ENCODE measurements at places on chromosomes 6 and 20.

DNA sequence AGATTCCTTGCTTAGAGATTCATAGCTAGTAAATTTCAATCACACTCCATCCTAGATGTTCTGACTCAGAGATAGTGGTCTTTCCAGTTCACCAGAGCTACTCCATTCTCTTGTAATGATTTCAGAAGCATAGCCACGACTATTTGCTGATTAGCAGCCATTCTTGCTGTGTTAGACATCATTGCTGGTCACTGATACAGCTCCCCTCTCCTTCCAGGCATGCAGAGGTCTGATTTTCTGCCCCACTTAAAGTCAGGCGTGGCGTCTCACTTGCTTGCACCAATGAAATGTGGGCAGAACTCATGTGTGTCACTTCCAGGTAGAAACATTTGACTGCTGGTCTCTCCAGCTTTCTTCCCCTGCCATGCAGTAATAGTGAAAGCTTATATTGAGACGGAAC is 168.9 kb upstream of the JARID2 start:
- peak; percentile 43 for DNase-seq

- no peak for DNase-seq
These were observed 73.0 kb downstream of the SLC24A3 start for GRCh38 chr20:19285436-19285835.

DNA sequence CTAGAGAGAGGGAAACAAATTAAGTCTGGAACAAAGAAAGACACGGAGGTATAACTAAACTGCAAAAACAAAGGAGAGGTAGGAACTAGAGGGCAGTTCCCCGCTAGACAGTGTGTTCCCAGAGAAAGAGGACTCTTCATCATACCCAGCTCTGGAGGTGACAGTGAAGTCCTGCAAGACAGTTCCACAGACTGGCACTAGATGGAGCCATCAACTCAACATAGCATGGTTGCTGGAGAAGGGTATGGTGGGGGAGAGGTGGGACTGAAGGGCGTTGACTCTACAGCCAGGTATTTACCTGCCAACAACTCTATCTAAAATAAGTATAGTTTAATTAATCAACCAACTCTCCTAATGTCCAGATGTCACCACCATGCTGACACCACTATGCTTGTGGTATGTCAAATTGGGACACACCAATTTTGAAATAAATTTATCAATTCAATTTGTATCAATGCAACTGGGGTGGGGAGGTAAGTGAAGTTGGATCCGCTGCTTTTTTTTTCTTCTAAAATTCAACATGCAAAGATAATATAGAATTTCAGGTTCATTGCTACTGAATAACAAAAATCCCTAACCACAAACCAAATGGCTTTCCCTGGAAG is 9.7 kb downstream of the BACH2 start:
- peak; percentile 67 for DNase-seq

DNA sequence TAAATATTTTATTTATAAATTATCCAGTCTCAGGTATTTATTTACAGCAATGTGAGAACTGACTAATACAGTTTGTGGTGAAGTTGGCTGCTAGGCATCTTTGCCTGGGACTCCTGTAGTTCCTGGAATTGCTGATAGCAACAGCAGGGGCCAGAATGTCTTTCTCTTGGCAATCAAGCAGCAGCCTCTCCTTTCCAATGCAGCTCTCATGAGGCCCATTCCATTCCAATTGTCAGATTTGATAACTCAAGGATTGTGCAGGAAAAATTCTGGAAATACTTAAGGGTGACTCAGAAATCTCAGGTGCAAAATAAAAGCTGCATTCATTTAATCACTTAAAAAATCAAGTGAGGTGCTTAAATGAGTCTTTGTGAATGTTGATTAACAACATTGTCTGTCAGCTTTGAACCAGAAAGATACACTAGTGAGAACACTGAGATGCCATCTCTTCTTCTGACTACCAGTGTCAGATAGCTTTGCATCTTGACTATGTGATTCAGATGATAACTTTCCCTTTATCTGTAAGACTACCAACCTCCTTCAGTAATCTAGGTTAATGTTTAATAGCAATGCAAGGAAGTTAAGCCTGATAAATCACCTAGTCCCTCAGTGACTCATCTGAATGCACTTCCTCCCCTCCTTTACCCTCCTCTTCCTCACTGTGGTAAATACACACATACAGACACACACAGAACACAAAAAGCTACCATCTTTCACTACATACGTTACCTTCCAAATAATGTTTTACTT is 32.1 kb upstream of the COL21A1 start:
- no peak for DNase-seq

DNA sequence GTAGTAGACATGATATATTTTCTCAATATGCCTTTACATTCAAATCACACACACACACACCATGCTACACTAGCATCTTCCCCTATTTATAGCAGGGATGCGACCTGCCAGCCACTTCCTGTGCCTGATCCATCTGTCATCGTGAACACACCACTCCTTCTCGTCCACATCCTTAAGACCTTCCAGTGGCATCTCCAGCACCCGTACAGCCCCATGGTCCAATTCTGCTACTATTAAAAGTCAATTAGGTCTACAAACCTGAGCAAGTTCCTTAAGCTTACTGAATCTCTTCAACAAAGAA is 54.5 kb downstream of the KIF16B start:
- no peak for DNase-seq

GRCh38 chr6:83852528-83853177 is 507 bp upstream of the RIPPLY2 start:
- DNase-seq = no peak

GRCh38 chr6:71211799-71212198 is 76.8 kb upstream of the OGFRL1 start:
- DNase-seq = no peak

GRCh38 chr6:30682143-30683117 is 4.0 kb downstream of the PPP1R18 start:
- DNase-seq = peak; percentile 30

GRCh38 chr6:52976591-52977035 is 18.5 kb downstream of the GSTA4 start:
- DNase-seq = no peak

DNA sequence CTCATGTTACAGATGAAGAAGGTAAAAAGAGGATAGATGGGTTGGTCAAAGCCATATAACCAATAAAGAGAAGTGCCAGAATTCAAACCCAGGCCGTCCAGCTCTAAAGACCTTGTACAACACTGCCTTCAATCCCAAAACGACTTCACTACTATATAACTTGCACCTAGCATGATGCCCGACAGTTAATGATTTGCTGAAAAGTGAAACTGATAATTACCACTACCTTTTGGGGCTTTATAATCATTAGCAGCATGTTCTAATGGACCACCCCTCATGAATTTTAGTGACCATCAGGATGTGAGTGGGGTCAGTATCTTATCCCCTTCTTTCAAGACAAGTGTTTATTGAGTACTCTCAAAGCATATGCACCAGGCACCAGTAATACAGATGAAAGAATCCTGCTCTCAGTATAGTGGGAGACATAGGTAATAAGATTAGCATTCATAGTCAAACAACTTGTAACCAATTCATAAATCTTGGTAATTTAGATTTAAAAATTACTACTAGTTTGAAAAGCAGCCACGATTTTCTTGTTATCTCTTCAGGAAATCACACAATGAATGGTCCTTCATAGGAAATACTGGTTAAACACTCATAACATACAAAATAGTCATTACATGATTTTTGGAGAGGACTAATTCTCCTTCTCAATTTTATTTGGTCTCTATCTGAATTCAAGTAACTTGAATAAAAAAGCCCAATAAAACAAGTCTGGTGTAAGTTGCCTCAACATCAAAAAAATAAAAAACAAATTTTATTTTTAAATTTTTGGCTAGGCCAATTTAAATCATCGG is 98.0 kb downstream of the EPB41L2 start:
- DNase-seq = no peak

DNA sequence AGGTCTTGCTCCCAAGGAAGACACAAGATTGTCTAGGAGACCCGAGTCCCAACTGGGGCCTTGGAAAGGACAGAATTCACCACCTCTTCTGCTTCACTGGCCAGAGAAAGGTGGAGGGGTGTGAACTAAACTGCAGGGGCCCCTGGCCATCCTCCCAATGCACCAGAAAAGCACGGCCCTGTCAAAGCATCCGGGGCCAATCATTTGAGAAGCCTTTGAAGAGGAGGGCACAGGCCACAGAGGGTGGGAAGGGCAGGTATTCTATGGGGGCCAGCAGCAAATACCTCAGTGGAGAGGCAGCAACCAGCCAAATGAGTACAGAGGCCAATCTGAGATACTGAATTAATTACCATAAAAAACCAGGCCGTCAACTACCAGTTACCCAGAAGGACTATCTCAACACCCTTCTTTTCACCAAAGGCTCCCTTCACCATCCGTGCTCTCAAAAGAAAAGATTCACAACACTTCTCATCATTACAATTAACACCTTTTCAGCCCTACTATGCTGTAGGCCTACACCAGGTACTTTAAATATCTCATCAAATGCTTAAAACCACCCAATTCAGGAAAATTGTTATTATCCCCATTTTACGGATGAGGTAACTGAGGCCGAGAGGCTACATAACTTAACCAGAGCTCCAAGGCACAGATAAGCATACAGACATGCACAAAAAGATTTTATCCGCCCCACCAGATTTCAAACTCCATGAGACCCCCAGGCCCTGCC is 50.7 kb downstream of the TRERF1 start:
- no peak for DNase-seq

All from erythroblast (primary cell).